HAP-1 (cell line): ENCODE measurements at places on chromosomes 1 and 21.

DNA sequence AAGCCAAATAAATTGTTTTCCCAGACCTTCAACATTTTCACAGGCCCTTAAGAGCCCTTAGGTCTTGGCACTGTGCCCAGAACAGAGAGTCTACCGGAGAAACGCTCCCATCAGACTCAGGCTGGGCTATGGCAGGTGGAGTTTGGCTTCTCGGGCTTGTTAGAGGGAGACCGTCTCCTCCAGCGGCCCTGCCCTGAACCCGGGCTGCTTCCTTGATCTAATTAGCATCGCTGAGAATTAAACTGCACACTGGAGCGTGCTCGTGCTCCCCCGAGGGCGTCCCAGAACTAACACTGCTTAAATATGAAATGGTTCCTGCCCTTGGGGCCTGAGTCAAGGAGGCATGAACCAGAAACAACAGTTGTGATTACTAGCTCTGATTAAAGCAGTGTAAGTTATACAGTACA is 634.4 kb downstream of the MATN1 start:
- no peak for DNase-seq

DNA sequence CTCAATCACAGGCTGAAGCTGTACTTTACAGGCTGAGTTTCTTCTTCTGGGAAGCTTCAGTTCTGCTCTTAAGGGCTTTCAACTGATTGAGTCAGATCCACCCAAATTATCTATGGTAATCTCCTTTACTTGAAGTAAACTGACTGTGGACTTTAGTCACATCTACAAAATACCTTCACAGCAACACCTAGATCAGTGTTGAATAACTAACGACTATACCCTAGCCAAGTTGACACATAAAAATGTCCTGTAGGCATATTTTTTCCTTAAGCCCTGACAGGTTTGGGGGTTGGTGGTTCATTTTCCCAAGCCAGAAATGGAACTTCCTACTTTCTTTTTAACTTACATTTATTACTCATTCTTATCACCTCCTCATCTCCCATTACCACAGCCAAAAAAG is 42.9 kb upstream of the PRKACB start:
- no peak for DNase-seq

DNA sequence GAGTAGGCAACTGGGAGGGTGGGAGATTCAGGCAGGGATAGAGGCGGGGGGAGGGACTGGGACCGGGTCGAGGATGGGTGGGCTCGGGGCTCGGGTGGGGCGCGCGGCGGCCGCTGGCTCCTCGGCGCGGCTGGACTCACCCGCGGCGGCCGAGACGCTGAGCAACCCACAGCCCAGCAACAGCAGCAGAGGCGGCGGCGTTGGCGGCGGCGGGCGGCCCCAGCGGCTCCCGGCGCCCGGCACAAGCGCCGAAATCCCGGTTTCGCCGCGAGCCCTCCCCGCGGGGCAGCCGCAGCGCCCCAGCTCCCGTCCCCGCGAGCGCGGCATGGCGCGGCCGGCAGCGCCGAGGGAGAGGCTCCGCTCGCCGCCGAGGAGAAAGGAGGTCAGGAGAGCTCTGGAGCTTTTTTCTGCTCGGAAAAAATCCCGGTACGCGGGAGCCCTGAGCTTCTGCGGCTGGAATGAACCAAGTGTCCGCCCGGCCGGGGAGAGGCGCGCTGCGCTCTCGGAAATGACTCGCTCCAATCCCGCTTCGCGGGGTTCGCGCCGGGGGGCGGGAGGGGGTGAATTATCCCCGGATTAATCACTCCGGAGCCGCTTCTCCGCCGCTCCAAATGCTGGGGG is at the start of gene CSMD2:
Gene CSMD2 (minus strand): TSS at position 460 of the 621 bp plus-strand sequence. CDS start 133 bp downstream, at position 327.
- DNase-seq, result no peak

DNA sequence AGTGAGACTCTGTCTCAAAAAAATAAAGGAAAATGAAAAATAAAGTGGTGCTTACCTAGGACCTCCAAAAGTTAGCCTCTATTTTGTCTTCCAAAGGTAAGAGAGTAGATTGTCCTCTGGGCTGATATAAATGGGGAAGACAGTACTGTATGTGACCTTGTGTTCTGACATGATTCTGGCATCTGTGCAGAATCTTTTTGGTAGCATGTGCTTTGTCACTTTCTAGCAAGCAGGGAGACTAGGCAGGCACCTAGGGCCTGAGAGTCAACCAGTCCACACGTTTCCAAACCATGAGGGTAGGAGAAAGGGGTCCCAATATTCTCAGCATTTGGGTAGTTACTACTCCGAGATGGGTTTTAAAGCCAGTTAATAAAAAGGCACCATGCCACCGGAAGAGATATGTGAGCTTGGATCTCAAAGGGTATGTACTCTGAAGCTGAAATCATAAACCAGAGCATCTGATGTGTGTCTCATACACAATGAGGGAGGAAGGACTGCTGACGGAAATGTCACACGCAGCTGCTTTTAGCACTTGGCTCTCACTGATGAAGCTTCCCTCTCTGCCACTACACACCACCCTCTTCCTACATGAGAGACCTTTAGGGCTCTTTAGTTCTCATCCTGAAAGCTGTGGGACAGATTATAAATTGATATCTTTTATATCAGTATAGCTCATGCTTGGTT is 27.0 kb upstream of the SLC16A1 start:
- DNase-seq, result no peak

DNA sequence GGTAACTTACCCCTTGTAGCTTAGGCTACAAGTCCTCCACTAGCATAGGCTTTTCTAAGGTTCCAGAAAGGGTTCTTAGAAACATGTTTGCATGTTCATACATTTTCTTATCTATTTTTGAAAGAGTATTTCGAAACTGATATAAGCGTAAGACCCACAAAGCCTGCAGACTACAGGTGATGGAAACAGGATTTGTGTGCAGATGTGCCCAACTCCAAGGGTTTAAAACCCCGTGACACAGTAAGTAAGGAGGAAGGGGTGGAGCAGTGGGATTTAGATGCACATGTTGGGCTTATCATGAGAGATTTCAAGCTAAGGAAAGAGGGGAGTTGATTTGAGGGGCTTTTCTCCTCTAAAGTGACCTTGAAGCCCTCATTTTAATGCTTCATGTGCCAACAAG is 164.7 kb downstream of the LTN1 start:
- no peak for DNase-seq

- no peak for DNase-seq
These were observed 1.5 kb upstream of the KCNH1 start for GRCh38 chr1:211135342-211135950.

GRCh38 chr1:32500387-32501209 is 35.7 kb downstream of the ZBTB8B start:
- DNase-seq, result peak; percentile 57

- no peak for DNase-seq
These were observed 64.8 kb downstream of the PEX14 start for GRCh38 chr1:10539411-10540043.

- DNase-seq, result no peak
These were observed 43.4 kb downstream of the NMNAT2 start for GRCh38 chr1:183374825-183375224.

GRCh38 chr1:208268541-208269337 is 24.6 kb upstream of the PLXNA2 start:
- DNase-seq, result no peak

- no peak for DNase-seq
These were observed 613 bp upstream of the GPATCH4 start for GRCh38 chr1:156601892-156602291.

- DNase-seq, result peak; percentile 45
These were observed 88.6 kb upstream of the PKN2 start for GRCh38 chr1:88595355-88596002.

DNA sequence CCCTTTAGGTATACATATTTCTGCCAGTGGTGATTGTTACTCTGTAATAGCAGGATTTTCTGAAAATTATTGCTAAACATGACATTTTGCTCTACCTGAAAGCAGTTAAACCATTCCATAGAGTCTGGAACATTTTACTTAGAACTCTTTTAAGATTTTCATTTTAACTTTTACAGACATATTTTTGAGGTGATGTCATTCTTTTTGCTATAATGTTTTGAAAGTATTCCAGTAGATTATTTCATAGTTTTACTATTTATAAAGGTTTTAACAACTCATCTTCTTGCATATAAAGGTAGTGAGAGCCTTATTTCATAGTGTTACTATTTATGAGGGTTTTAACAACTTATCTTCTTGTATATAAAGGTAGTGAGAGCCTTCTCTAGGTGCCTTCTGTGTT is 42.9 kb downstream of the PTBP2 start:
- DNase-seq, result no peak

DNA sequence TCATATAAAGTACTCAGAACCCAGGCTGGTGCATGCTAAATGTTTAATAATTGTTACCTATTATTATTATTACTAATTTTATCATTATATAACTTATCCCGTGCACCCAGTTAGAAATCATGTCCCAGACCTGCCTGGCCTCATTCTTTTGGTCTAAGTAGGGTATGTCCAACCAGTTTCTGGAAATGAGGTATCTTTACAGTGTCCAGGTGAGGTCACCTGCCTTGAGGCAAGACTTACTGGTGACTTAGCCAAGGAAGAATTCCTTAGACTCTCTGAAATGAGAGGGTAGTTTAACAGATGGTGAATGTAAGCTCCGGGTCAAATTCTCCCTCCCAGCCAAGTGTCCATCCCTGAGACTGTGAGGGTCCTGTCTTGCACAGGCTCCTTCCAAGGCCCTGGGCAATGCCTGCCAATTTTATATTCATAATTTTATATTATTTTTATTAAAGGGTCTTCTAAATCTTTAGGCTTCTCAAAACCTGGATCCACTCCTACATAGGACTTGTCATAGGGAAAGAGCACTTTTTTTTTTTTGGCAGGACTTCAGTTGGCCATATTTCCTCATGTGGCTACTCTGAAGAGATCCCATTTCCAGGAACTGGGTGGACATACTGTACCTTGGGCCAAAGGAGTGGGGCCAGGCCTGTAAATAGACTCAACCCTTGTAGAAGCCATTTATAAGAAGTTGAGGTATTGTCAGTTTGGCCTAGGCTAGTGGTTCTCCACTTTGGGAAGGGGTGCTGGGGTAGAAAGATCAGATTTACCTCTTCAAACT is 96.7 kb upstream of the KCNA3 start:
- no peak for DNase-seq

DNA sequence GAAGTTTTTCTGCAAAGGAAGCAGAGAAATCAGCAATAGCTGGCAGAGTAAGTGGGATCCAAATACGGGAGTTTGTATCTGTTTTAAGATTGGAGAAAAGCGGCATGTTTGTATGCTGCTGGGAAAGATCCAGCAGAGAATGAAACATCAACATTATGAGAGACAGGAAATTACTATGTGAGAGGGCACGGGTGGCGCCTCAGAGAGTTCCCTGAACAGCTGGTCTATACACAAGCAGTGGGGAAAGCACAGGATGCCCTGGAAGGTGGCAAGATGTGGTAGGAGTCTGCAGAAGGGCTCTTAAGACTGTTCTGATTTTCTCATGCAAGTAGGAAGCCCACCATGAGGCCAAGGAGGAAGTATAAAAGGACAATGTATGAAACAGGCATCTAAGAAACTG is 130.4 kb downstream of the RERE start:
- DNase-seq, result no peak

GRCh38 chr1:102861247-102861646 is 247.1 kb downstream of the COL11A1 start:
- DNase-seq, result no peak

DNA sequence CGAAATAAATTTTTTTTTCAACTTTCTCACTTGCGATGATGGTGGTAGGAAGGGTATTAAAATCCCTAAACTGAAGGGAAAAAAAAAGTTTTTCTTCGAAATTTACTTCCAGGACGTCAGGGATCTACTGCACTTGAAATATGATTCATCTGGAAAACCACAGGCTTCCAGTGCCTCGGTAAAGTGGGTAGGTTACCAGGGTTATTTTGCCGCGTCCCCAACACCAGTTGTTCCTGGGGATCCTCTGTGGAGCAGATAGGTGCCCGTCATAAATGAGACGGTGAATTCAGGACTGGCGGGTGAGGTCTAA is 773 bp downstream of the RABIF start:
- no peak for DNase-seq

- no peak for DNase-seq
These were observed at the start of gene CD5L for GRCh38 chr1:157841708-157842107. TSS of gene CD5L (minus strand) at chr1:157841808. CDS start at chr1:157841701, 107 bp downstream.

DNA sequence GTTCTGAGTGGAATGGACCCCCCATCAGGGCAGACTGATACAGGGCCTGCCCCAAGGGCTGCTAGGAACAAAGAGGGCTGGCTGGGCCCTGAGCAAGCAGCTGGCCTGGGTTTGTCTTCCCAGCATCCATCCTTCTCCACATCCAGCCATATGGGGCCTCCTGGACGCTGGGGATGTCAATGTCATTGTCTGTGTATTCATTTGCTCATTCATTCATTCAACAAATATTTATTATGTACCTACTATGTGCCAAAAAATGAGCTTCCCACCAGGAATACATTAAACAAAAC is 15.6 kb upstream of the ECE1 start:
- DNase-seq, result no peak

GRCh38 chr1:19456968-19457441 is 28.3 kb downstream of the CAPZB start:
- no peak for DNase-seq

DNA sequence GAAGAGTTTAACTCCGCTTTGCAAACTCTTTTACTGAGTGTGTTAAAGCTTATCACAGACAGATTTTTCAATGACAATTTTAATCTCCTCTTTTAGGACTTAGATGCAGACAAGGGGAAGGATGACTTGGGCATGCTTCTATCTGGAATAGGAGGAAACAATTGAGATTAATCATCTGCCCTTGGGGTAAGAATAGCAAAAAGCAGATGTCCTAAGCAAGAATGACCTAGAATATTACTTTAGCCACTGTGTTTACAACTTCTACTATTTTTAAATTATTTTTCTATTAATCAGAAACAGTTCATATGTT is 569.0 kb upstream of the ADGRL2 start:
- DNase-seq, result no peak

DNA sequence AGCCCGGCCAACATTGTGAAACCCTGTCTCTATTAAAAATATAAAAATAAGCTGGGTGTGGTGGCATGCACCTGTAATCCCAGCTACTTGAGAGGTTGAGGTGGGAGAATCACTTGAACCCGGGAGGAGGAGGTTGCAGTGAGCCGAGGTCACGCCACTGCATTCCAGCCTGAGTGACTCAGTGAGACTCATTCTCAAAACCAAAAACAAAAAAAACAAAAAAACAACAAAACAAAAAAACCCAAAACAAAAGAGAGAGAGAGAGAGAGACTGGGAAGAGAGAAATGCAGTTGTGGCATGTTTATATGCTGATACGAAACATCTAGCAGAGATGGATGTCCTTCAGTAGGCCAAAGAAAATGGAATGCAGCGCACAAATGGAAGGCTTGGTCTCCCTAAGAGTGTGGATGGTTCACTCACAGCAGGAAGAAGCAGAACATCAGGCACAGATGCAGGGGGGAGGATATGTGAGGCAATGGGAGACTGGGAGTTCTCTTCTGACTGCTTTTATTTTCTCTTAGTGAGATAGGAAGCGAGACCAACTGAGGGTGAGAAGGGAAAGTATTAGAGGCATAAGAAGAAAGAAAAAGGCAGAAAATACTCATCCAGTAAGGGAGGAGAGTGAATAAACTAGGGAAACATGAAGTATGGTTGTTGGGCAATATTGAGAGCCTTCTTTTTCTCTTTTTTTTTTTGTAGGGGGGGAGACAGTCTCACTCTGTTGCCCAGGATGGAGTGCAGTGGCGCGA is 16.0 kb downstream of the THEM4 start:
- DNase-seq, result no peak

GRCh38 chr1:119409731-119410130 is 5.2 kb upstream of the HSD3B2 start:
- DNase-seq, result no peak
